K562 (cell line): ENCODE measurements at places on chromosomes 7 and 10.
A peak's percentile ranks its signal among the peaks of the same experiment; 100 is the strongest.

GRCh38 chr7:116899308-116899707, 36.9 kb downstream of the CAPZA2 start:
- DNase-seq, result peak; percentile 26

DNA sequence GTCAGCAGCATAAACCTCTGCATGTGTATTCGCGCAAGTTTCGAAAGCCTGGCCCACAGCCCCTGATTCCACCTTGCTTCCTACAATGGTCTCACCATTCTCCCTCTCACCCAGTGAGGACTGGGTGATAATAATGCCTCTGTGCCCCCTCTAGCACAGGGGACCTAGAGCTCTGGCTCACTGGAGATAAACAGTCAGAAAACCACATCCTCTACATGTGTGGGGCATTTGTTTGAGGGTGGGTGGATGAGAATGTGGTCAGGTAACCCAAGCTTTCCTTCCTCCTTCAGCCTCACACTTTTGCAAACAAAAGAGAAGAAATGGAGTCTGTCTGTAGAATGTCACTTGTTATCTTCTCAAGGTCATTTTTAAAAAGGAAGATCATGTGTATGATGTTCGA, 373.5 kb downstream of the KCNMA1 start:
- DNase-seq, result no peak

DNA sequence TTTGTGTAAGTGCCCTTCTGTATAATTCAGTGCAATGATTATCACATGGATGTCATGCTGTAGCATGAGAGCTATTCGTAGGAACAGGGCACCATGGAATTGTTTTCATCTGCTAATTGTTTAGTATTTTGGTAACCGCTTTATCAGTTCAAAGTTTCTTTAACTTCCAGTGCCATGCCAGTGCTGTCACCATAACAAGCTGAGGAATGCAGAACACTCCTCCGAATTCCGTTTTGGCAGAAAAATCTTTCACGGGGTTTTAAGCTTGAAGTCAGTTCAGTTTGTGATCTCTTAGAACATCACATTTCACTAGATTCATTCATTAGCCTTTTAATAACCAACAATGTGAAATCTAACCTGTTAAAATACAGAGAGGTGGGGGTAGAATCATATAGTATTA, 117.2 kb upstream of the SEMA3C start:
- DNase-seq, result no peak

GRCh38 chr10:126969310-126969709, 64.1 kb downstream of the DOCK1 start:
- no peak for DNase-seq

DNA sequence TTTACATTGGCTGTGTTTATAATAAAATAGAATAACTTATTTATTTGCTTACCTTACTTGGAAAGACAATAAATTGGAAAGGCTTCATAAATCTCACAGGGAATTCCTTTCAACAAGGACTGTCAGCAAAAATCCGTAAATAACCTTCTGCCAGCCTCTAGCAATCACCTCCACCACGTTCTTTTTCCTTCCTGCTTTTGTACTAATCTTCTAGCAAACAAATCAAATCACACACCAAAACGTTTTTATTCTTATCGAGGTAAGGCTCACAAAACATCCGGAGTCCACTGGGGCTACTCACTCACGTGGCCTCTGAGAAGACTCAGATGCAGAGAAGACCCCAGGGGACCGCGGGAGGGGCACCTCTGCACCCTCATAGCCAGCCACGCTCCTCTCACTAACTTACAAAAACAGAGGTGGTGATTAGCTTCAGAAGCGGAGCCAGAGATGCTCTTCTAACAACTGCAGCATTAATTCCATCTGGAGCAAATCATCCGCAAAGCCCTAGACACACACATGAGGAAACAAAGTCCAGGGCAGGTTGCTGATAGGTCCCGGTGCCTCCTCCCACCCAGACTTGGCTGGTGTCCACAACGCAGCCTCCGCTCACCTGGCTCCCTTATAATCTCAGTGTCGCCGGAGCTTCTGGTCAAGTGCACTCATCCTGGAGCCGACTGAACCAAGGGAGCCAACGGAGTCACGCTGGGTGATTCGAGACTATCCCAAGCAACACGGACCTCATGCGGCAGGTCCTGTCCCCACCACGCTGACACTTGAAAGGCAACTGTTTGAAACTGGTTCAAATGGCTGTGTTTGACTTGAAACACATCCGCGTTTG, 22.5 kb downstream of the CTBP2 start:
- no peak for DNase-seq
